ENCODE measurements at places on chromosomes 3 and 15.

- DNase-seq: no peak
Measured at GRCh38 chr3:23479026-23479425, 275.9 kb downstream of the UBE2E2 start.

DNA sequence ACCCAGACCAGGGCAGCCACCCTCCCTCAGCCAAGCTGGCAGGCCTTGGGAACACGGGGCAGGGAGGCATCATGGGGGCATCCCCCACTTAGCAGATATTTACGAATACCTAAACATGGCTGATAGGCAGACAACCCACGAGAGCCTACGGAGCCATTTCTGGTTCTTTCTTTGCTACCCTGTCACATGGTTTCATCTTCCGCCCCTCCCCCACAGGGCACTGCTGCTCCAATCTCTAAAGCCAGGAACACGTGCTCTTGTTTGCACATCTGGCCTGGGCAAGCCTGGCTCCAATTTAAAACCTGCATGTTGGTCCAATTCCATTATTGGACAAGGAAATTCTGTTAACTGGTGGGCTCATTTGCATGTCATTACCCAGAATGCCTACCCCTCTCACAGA, 447.4 kb upstream of the NR2F2 start:
- no peak for DNase-seq

GRCh38 chr3:50364573-50365079, 5.3 kb upstream of the TMEM115 start:
- no peak for DNase-seq

DNA sequence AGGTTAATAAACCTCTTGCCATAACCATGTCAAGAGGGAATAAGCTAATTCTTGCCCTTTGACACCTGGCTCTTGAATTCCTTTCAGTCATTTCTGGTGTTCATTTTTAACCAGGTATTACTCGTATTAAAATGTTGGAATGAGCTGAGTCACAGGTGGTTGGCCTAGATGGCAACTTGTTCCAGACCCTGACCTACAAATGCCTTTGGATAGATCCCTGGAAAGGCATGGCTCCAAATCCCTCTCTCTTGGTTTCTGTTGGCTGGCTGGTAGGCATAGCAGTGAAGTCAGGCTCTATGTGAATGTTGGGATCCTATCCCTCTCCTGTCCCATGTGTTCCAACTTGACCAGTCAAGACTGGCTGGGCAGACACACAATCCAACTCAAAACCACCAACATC, 277.1 kb upstream of the PROK2 start:
- DNase-seq: no peak

DNA sequence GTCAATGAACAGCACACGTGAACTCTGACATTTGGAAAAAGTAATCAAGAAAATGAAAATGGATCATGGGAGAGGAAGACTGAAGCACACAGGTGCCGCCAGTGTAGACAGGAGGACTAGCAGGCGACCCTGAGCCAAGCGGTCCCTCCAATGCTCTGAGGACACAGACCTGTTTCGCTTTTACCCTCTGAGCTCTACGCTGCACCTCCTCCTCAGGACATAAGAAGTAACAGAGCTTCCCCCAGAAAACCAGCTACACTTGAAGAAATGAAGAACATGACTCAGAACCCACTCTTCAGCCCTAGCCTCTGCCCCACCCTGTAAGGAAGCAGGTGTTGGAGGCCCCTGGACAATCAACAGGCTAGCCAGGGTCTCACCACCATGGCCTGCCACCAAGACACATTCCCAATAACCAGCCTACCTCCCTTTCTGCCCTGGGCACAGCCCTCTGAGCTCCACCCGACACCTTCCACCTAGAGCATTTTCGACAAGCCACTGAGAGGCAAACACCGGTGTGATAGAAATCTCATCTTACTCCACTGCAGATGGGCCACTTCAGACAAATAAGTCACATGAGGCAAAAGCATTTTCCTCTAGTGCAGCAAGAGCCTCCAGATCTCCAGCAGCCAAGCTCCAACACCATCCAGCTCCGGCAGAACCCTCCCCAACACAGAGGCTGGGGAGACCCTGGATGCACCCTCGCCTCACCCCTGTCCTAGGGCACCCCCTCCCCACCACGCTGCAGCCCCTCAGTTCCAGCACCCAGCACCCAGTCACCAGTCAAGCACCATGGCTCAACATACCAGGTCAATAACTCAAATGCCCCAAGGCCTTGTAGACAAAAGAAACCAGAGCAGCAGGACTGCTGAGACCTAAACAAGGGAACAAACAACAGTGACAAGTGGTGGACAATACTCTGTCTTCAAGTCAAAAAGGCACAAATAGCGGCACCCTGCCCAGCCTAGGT, 11.4 kb downstream of the FAM174B start:
- no peak for DNase-seq

- DNase-seq: no peak
Measured at GRCh38 chr3:64593350-64593749, 94.5 kb downstream of the ADAMTS9 start.

DNA sequence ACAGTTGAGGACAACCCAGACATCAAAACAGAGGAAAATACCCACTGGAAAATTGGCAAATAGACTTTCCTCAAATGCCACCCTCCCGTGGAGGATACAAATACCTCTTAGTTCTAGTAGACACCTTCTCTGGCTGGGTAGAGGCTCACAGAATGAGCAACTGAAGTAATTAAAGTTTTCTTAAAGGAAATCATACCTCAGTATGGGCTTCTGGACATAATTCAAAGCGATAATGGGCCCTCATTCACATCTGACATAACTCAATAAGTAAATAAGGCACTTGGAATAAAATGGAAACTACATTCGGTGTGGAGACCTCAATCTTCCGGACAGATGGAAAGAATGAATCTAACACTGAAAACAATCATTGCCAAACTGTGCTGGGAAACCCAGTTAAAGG, 115.2 kb upstream of the PLCL2 start:
- DNase-seq: no peak

DNA sequence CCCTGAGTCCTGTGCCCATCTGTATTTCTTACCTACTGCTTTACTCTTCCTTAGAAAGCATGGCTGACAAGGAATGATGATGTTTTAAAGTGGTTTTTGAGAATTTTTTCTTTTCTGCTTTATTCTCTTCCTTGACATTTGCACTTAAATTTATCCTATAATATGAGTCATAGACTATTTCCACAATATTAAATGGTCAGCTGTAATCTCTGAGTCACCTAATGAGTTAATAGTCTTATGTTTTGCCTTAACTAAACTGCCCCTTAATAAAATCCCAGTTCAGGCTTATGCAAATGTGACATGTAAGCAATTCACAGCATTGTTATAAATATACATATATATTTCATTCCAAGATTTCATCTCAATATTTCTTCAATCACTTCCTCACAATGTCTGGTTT, 23.8 kb downstream of the MEIS2 start:
- no peak for DNase-seq

GRCh38 chr15:93829115-93829870, 402.1 kb upstream of the MCTP2 start:
- peak; percentile 94 for DNase-seq

GRCh38 chr15:101151288-101151687, 100.6 kb downstream of the CHSY1 start:
- no peak for DNase-seq

DNA sequence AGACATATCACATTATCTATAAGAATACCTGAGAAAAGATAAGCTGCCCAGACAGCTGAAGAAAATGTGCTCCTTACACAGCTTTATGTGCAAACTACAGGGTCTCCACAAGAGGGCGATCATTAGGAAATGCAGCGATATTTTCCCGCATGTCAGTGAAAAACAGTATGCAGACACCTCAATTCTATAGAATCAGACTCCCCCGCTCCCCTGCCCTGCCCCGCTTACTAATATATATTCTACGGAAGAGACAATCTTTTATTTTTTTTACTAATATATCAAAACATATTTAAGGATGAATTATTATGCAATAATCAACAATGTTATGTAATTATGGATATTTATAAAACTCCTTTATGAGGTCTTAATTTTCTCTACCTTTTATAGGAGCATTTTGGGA, 681.3 kb downstream of the ROBO1 start:
- peak; percentile 16 for DNase-seq

DNA sequence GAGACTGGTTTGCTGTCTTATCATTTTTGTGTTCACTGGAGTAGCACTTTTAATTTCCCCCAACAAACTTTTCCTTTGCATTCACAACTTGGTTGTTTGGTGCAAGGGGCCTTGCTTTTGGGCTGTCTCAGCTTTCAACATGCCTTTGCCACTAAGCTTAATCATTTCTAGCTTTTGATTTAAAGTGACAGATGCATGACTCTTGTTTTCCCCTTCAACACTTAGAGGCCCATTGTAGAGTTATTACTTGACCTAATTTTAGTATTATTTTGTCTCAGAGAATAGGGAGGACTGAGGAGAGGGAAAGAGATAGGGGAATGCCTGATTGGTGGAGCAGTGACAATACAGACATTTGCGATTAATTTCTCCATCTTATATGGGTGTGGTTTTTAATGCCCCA, 340.1 kb upstream of the MANF start:
- DNase-seq: no peak

DNA sequence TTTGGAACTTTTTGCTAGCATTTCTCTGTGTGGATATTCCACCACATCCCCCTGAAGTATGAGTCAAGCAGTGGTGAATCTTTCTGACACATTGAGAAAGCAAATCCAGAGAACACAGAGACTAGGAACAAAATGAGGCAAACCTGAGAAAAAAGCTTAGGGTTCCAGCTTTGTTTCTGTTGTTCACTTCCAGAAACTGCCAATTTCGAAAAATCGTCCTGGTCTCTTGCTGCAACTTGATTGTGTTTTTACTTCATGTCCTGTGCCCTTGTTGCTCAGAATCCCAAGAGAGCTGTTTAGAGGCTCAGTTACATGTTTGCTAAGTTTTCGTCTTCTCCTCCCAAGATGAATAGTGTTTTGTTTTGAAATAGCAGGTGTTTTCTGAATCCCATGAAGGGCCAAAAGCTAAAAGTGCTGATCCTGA, 13.7 kb downstream of the MAP2K1 start:
- DNase-seq: no peak

- DNase-seq: no peak
Measured at GRCh38 chr3:13292375-13292774, 127.7 kb downstream of the NUP210 start.

DNA sequence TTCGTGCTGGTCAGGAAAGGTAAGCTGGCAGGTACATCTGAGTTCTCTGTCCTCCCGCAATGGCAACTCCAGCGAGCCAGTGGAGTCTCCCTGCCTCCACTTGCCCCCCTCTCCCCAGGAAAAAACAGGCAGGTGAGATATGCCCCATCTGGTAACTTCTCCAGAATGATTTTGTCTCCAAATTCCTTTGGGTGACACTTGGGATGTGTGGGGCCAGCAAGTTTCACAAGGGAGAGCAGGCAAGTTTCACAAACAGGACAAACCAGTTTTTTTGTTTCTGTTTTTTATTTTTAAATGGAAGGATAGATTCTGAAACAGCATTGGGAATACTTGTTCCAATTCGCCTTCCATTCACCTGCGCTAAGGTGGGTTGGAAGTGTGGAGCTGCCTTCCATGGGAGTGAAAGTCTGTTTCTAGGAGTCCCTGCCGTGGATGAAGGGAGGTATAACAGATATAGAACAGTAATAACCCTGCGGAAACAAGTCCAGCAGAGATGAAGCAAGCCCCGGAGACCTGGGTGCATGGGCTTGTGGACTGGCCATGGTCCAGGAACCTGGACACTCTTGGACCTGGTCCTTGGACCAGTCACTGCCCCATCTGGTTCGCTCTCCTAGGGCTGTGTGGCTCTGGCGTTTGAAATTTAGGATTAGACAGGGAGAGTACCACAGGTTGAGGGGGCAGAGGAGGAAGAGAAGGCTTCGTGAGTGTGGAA, 22.9 kb upstream of the KIF23 start:
- no peak for DNase-seq

GRCh38 chr3:79255702-79256101, 512.1 kb downstream of the ROBO1 start:
- no peak for DNase-seq

DNA sequence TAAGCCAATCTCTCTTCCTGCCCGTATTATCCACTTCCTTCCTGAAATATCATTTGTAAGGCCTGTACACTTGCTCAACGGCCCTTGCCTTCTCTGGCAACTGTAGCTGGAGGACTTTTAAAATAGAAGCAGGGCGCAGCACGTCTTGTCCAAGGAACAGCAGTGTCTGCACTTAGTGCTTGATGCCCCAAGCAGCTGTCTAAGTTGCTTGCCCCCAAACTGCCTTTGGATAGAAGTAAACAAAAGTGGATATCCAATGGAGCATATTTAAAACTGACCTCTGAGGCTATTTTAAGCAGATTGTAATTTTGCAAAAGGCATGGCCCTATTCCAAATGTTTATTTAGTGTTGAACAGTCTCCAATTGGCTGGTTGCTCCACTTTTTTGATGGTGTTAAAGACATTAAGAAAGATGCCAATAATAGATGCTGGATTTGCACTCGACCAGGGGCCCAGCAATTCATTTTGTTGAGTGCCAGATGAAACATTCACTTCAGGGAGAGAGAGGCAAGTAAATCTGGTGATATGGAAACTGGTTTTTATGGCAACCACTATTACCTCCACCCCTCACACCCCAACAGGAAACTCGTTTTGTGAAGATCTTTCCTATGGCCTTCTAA, 526.8 kb upstream of the TBL1XR1 start:
- no peak for DNase-seq

DNA sequence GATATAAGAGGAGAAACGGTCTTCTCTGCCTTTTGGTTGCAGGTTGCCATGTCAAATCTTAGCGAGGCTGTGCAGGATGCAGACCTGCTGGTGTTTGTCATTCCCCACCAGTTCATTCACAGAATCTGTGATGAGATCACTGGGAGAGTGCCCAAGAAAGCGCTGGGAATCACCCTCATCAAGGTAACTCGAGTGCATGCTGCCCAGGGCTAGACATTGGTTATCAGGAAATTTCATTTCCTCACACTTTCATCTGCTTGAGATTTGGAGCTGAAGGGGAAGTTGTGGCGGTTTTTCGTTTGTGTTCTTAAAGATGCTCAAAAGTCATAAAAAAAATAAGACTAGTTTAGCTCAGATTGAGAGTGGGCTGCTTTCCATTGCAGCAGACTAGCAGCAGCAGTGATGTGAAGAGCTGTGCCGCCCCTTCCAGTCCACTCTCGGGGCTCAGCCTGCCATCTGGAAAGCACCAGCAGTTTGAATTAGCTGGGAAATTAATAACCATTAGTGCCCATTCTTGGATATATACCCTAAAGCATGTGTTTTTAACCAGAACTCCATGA, 32.2 kb downstream of the GPD1L start:
- DNase-seq: no peak

DNA sequence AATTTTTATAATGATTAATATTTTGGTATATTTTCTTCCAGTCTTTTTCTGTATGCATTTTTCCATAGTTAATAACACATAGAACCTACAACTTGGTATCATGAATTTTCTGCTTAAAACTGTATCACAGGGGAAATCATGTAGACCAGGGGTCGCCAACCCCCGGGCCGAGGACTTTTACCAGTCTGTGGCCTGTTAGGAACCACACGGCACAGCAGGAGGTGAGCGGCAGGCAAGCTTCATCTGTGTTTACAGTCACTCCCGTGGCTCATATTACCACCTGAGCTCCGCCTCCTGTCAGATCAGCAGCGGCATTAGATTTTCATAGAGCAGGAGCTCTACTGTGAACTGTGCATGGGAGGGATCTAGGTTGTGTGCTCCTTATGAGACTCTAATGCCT, 54.7 kb downstream of the RPL22L1 start:
- no peak for DNase-seq

- DNase-seq: no peak
Measured at GRCh38 chr3:187587076-187587475, 83.1 kb downstream of the SST start.
